ENCODE measurements at places on chromosomes 11 and 22. TPM values are rescaled to one million over a fixed set of nuclear protein-coding genes. Genes with fewer than 3 reads are reported as not detected.

- DNase-seq, result no peak
These were observed 125.6 kb upstream of the CSNK2A3 start for GRCh38 chr11:11478687-11479086.

Gene CRYAB
- total RNA-seq, result 6,681 TPM

Gene ARHGAP42
- 5.7 TPM for total RNA-seq

GRCh38 chr11:66080055-66080817 lies 10.2 kb downstream of the PACS1 start:
- DNase-seq, result no peak

- no peak for DNase-seq
These were observed 38.1 kb upstream of the FAM181B start for GRCh38 chr11:82771781-82772180.

GRCh38 chr11:17649261-17649660 lies 70.1 kb upstream of the MYOD1 start:
- DNase-seq, result no peak

DNA sequence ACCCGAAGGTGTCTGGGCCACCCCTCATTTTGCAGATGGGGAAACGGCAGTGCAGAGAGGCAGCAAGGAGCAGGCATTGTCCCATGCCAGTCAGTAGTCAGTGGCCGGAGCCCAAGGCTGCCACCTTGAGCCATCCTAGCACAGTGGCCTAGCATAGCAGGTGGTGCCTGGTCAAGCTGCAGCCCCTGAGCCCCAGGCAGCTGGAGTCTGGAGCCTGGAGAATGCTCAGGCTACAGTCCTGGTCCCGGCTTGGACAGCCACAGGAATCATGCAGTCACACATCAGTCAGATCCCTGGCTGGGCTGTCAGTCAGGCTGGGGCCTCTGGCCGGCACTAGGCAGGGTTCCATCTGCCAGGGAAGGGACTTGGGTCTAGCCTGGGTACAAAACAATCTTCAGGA lies 18.6 kb downstream of the KCNC1 start:
- no peak for DNase-seq

GRCh38 chr11:126638648-126639047 lies 283.2 kb downstream of the ST3GAL4 start:
- DNase-seq, result no peak

GRCh38 chr11:64278576-64279190 lies 5.8 kb downstream of the BAD start:
- no peak for DNase-seq

All from left ventricle myocardium superior (tissue), 1 donor.